ENCODE measurements at places on chromosomes 16 and 17.

- DNase-seq, result no peak
Observed at GRCh38 chr17:56679115-56679776, 85.7 kb downstream of the NOG start.

- no peak for DNase-seq
Observed at GRCh38 chr16:26196310-26196709, 504.6 kb downstream of the HS3ST4 start.

DNA sequence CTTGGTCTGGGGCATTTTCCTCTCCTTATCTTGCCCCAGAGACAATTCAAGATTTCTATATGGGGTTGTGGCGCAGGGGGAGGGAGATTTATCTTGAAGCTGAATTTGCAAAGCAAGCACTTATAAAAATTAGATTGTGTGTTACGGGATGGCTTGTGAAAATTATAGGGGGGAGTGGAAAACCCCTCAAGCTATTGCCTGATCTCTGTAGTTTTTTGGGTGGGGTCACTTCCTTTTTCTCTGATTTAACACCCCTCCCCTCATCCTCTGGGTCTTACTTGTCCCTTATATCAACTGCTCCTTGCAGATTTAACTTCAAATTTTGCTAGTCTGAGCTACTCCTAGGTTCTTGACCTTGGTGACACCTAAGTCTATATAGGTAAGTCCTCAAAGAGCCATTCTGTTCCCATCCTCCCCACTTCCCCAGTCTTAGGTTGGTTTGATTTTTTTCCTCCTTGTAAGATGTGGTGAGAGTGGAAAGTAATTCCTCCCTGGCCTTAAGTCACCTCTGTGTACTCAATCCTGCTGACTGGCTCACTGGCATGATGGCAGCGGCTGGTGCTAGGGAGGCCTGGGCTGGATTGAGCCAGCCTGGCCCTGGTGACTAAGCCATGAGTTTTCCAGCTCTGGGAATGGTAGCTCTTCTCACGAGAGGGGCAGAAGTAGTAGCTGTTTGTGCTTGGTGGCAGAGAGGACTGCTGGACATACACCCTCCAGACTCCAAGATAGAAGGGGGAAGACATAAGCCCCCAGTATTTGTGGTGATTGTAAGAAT lies 2.3 kb downstream of the ARL4D start:
- no peak for DNase-seq

- no peak for DNase-seq
Observed at GRCh38 chr17:78357177-78357586, 2.7 kb downstream of the SOCS3 start.

GRCh38 chr17:77961741-77962140 lies 3.2 kb downstream of the TNRC6C start:
- DNase-seq, result no peak
